Pulmonary artery endothelial cell (primary cell): ENCODE measurements at places on chromosomes 7 and 10. TPM values are rescaled to one million over a fixed set of nuclear protein-coding genes. Genes with fewer than 3 reads are reported as not detected.

- DNase-seq = no peak
These were observed 69.6 kb downstream of the NT5C2 start for GRCh38 chr10:103123282-103124024.

DNA sequence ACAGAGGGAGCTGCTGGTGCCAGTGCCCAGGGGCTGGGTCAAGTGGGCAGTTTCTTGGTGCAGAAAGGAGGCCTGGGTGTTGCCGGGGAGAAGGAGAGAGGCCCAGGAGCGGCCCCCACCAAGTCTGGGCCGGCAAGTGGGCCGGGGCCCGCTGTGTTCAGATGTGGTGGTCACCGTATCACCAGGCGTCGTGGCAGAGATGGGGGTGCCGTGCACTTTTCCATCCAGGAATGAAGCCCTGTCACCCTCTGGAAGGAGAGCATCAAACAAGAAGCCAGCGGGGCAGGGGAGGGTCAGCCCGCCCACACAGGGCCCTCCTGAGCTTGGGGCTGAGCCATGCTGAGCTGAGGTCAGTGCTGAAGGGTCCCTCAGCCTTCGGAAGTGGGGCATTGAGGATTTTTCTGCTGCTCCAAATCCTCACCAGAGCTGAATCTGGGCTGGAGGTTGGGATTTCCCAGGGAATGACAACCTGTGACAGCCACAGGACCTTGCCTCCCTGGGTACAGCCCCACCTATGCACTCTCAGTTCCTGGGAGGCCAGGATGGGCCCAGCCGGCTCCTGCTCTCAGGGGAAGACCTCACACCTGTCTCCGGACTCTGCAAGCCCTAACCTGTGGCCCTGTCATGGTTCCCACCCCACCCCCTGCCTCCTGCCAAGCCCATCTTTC is 27.9 kb upstream of the INPP5A start:
- DNase-seq = no peak

GRCh38 chr7:29955799-29956486 is 33.7 kb downstream of the SCRN1 start:
- no peak for DNase-seq

- no peak for DNase-seq
These were observed 160.9 kb upstream of the INSYN2A start for GRCh38 chr10:127357265-127357664.

Gene HIPK2
- total RNA-seq = 10.6 and 14.3 TPM in 2 replicates

Gene TLX1
- 0.60 and 1.8 TPM in 2 replicates for total RNA-seq

Gene DOCK1
- 74.0 and 89.6 TPM in 2 replicates for total RNA-seq

DNA sequence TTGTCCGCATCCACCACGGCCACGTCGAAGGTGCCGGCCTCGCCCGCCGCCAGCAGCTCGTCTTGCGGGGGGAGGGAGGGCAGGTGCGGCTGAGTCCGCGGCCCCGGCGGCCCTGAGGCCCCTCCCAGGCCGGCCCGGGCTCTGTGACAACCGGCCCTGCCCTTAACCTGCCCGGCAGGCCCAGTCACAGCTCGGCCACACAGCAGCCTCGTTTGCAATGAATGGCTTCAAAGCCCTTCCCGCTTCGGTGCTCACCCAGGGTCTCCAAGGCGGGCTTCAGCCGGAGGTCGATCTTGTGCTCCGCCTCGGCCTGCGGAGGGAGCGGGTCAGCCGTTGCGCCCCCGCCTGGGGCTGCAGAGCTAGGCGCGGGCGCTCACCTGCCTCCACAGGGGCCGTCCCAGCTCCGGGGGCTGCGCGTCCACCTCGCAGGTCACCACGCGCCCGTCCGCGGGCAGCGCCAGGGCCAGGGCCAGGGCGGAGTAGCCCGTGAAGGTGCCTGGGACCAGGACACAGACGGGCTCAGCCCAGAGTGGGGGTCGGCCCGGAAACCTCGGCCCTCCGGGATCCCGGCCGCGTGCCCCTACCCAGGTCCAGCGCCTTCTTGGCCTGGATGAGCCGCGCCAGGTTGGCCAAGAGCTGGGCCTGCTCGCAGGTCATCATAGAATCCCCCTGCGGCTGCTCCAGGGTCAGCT is 928 bp downstream of the COMTD1 start:
- DNase-seq = no peak

- DNase-seq = no peak
These were observed 57.2 kb downstream of the SUGCT start for GRCh38 chr7:40192036-40192435.

Gene FAM25C
- not detected in 2 replicates for total RNA-seq

DNA sequence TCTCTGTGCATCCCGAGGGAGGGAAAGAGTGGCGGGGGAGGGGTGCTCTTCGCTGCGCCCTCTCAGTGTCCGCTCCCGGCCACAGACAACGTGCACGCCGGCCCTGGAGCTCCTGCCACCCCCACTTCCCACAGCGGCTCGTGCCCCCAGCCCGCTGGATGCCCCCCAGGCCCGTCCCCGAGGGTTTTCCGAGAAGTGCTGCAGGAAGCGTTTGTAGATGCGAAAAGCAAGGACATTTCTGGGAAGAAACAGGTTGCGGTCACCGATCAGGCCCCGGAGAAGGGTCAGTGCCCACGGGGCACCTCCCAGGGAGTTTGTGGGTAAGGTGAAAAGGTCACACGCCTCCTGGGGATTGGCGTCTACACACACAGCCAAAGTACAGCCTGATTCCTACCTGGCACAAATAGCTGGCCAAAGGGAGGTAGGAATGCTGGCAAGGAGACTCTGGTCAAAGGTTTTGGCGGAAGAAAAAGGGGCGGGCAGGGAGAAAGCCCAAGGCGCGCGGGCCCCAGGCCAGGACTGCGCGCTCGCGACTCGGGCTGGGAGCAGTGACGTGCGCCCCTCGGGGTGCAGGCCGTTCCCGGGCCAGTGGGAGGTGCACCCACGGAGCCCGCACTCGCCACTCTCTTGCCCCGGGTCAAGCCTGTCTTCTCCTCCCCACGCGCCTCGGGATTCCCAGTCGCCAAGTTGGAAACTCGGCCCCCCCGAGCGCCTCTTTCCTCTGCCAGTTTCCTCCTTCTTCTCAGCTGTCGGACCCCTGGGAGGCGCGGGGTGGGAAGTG is 1.5 kb upstream of the NRP1 start:
- DNase-seq = no peak

GRCh38 chr10:49783645-49784044 is 21.5 kb upstream of the OGDHL start:
- DNase-seq = no peak

DNA sequence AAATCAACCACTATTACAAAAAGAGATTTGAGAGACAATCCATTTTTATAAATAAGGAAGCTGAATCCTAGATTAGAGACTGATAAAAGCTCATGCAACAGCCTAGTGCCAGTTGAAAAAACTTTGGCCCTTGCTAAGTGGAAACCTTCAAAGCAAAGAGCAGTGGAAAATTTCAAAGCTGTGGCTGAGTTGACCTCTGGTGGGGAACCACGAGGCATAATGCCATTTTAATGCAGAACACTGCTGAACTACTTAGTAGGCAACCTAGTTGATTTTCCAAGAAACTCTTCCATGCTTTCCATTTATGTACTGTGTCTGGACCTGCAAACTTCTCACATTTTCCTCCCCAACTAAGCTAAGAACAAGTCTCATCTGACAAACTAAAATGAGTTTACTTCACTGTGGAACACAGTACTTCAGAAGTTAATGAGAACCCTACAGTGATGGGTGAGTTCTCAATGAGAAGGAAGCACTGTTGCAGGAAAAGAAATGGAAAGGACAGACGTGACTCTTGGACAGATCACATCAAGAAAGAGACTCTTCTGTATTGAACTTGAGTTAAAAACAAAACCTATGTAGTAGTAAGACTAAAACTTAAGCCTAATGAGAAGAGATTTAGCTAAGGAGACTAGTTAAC is 19.5 kb downstream of the FZD9 start:
- no peak for DNase-seq

DNA sequence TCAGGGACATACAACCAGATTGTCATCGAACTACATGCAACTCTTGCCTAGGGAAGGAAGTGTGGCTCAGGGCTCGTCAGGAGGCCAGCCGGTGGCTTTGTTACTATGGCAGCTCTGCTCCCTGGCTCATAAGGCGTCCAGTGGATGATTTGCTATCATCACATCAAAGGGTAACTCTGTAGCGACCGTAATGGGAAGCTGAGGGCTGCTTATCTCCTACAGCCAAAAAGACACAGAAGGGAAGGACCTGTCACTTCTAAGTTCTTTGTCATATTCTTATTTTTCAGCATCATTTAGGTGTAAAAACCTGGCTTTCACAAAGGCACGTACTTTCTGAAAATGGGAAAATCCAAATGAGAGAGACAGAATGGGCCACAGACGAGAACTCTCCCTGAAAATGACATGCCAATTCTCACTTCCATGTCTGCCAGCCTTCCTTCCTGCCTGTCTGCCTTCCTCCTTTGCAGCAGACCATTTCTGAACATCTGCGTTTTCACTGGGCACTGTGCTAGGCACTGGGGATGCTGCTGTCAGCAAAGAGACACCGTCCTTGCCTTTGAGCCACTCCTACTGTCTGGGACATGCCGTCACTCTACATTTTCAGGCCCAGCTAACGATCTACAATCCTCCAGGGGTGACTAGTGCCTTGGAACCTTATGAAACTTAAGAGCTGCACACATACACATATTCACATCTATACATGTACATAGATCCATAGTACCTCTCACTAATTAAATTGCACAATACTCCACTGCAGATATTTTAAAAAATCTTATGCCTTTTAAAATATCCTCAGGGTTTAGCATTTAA is 26.9 kb downstream of the ENKUR start:
- DNase-seq = no peak

DNA sequence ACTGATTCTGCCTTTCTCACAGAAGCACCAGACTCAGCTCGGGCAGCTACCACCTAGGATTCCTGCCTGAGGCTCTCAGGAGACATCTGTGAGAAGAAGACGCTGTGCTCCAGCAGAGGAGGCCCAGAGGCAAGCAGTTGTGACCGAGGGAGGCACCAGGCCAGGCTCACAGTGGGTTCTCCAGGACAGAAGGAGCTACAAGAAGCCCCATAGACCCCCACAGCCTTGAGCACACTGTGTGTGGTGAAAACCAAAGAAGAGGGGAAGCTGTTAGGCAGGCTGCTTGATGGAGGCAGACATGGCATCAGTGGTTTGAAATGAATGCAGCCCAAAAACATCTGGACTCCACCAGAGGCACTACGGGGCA is 198.8 kb downstream of the GRID1 start:
- no peak for DNase-seq

Gene ZNF273
- 3.3 and 5.6 TPM in 2 replicates for total RNA-seq

GRCh38 chr10:99010286-99010685 is 225.4 kb downstream of the HPSE2 start:
- no peak for DNase-seq

DNA sequence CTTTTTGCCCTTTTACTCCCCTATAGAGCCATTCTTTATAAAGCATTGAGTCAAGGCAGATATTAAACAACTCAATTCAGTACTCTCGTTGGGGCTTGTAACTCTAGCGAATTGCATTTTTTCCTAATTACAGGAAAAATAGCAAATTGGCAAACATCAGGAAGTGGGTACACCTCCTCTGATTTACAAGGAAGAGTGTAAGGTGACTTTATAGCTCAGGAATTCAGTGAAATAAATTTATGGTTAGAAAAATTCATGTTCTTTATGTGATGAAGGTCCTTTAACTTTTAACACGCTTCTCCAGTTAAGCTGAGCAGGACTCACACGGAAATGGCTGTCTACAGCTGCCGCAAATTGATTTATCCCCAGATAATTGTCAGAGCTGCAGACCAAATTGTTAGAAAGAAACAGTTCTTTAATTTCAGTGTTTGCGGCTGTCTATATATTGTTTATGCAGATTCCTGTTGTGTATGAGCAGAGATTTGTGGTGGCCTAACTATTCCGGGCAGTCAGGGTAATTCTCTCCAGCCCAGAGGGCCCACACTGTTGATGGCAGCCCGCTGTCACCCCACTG is 151.1 kb upstream of the MKI67 start:
- no peak for DNase-seq

Gene PTN
- total RNA-seq = 0.13 and 0.46 TPM in 2 replicates

GRCh38 chr10:30352377-30352776 is 3.3 kb upstream of the MTPAP start:
- DNase-seq = no peak

DNA sequence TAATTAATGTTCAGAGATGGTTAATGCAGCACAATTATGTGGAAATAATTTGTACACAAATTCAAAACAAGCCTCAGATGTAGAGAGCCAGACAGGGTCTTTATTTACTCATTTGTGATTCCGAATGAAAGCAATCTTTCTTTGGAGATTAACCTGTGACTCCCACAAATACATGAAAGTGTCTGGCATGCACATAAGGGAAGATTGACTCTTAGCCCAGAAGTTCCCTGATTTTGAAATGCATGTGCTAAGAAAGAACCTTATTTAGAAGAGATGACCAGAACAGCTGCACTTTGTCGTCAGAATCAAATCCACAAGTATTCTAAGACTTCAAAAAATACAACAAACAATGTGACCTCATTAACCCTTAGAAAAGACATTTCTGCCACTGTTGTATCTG is 45.1 kb downstream of the RNLS start:
- no peak for DNase-seq

- no peak for DNase-seq
These were observed 233.8 kb upstream of the SHH start for GRCh38 chr7:156046031-156046560.

- DNase-seq = no peak
These were observed 294.8 kb downstream of the GRID1 start for GRCh38 chr10:86071758-86072157.

DNA sequence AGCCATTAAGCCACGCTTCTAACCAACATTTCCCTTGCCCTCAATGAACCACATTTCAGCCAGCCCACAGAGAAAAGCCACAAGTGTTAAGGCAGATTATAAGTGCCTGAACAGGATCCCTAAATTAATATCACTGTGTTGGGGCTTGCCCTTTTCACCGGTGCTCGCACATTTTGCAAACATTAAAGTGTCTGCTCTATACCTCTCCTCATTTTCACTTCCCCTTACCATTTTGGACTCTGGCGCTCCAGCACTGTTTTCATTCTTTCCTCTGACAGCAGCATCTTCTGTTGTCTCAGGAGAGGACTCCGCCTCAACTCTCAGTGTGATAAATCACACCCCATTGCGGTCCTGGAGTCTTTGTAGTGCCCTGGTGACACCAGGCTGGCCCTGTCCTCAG is 274.2 kb downstream of the BAMBI start:
- DNase-seq = no peak

Gene EFCAB10
- total RNA-seq = not detected in 2 replicates

Gene PAX4
- total RNA-seq = not detected in 2 replicates

DNA sequence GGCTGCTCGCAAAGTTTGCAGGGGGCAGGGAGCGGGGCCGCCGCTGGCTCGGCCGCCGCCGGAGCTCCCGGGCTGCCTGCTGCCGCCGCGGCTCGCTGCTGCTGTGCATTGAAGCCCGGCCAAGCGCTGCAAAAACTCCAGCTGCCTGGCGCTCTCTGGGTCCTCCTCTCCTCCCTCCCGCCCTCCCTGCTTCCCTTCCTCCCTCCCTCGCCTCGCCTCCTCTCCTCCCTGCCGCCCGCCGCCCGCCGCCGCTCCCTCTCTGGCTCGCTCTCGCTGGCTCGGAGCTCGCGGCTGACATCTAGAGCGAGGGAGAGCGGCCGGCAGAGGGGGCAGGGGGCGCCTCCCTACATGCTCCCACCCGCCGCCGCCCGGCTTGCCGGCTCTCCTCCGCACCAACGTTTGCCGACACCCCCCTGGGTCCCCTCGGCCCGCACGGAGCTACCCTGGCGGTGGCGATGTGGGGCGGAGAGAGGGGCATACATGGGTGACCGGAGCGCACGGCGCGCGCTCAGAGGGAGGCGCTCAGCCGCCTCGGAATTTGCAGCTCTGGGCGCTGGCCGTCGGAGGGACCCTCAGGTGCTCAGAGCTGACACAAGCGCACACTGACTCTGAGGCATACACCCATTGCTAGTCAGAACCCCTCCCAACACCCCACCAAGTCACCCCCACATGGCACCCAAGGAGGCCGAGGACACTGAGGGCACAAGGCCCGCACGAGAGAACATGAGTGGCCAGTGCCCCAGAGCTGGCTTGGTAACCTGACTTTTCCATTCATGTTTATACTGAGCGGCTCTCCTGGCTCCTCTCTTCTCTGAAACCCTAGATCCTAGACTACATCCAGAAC is 1.2 kb upstream of the PLXNA4 start:
- DNase-seq = peak; percentile 41
